Activated naive CD4-positive, alpha-beta T cell treated with anti-CD3 and anti-CD28 coated beads, Interleukin-2, amount 10 ng/mL, durations not matched to agents 7 days and 5 days (primary cell): ENCODE measurements at places on chromosomes 3 and 15.

DNA sequence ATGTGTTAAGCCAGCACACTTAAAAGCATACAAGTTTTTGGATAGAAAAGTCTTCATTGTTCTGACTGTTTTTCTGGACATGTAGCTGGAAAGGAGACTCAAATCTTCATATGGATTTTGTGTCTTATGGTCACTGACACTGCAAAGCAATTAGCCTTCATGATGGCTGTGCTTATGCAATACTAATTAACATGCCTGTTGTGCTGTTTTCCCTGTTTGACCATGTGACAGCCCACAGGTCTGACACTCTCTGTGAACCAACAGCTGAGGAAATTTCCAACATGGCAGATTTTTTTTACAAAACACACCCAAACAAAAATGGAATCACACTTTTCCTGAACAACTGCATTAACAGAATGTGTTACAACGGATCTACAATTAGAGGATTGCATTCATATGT lies 248.4 kb downstream of the ROBO2 start:
- no peak for DNase-seq
- H3K27me3 ChIP-seq, result no peaks in the 10 kb centered on the region
- no peak overlapping the region for H3K27ac ChIP-seq
- no peaks in the 10 kb centered on the region for H3K4me1 ChIP-seq
- no peak overlapping the region for H3K4me3 ChIP-seq
- H3K36me3 ChIP-seq, result no peaks in the 10 kb centered on the region

DNA sequence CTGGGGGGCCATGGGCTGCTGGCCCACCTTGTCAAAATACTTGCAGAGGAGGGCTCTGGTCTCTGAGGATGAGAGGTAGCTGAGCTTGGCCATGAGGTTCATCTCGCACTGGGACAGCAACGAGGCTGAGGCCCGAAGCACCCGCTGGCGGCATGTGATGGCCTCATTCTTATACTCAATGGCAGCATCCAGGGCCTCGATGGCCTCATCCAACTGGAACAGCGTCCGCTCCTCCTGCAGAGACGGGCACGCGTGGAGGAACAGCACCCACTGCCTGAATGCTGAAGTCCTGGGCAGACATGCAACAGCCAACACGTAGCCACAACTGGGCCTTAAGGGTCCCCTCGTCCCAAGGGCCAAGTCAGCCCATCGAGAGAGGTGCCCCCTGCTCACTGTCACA lies 25.0 kb downstream of the KIF7 start:
- no peaks in the 10 kb centered on the region for H3K27me3 ChIP-seq
- H3K4me1 ChIP-seq, result no peaks in the 10 kb centered on the region
- DNase-seq, result no peak
- no peak overlapping the region for H3K27ac ChIP-seq

- H3K27ac ChIP-seq, result no peak overlapping the region
- no peaks in the 10 kb centered on the region for H3K36me3 ChIP-seq
- peaks cover 4% of the 10 kb centered on the region for H3K4me1 ChIP-seq
- H3K4me3 ChIP-seq, result no peak overlapping the region
These were observed 1004.6 kb upstream of the NR2F2 start for GRCh38 chr15:95325763-95326404.

DNA sequence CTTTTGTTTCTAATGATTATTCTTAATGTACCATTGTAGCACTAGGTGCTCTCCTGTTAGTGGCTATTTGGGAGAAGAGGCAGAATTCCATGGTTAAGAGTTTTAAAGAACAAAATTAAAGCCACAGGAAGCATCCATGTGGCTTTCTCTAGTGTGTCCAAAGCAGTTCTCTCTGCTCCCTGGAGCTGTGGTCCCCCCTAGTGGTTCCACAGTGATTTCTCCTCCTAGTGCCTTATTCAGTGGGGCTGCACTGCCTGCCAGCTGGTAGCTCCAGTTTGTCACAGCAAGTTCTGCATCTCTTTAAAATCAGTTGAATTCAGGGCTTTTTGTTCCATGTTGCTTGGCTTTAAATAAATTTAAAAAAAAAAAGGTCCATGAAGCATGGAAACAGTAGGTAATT lies 39.6 kb upstream of the FAM98B start:
- no peak overlapping the region for H3K4me3 ChIP-seq
- no peaks in the 10 kb centered on the region for H3K4me1 ChIP-seq
- no peak overlapping the region for H3K27ac ChIP-seq
- DNase-seq, result peak; percentile 27
- H3K36me3 ChIP-seq, result no peaks in the 10 kb centered on the region

DNA sequence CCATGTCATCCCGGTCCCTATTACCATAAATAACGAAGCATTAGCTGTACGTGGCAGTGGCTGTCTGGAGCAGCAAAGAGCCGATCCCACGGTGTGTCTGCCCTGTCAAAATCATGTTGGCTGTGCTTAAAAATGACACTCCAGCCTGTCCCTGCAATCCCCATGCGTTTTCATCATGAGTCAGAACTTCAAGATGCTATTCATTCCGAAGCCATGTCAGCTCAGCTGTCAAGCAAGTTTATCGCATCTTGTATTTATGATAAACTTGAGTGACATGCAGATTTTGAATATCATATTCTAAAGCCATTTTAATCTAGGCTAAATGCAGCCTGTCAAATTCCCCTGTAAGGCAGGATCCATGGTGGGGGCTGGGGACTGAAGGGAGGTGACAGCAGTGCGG lies 152.4 kb downstream of the TJP1 start:
- no peak overlapping the region for H3K27ac ChIP-seq
- no peaks in the 10 kb centered on the region for H3K4me1 ChIP-seq
- peaks cover 31% of the 10 kb centered on the region for H3K27me3 ChIP-seq
- no peaks in the 10 kb centered on the region for H3K36me3 ChIP-seq
- DNase-seq, result no peak

DNA sequence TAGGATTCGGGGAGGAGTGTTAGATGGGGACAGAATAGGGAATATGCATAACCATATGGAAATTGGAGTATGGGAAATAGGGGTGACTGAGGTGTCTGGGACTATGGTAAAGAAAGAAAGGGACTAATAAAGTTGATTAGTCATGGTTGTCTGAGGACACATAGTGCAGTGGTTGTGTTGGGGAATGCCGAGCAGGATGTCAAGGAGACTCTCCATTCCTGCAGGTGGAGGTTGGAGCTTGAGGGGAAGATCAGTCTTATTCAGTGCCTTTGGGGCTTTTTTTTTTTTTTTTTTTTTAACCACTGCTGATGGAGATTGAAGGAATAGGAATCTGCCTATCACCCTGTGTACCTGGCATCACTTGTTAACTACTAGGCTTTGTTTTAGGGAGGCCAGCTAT lies 10.8 kb downstream of the NMD3 start:
- H3K4me1 ChIP-seq, result peaks cover 2% of the 10 kb centered on the region
- H3K27ac ChIP-seq, result no peak overlapping the region
- no peak for DNase-seq
- H3K36me3 ChIP-seq, result peaks cover 21% of the 10 kb centered on the region
- H3K27me3 ChIP-seq, result no peaks in the 10 kb centered on the region

DNA sequence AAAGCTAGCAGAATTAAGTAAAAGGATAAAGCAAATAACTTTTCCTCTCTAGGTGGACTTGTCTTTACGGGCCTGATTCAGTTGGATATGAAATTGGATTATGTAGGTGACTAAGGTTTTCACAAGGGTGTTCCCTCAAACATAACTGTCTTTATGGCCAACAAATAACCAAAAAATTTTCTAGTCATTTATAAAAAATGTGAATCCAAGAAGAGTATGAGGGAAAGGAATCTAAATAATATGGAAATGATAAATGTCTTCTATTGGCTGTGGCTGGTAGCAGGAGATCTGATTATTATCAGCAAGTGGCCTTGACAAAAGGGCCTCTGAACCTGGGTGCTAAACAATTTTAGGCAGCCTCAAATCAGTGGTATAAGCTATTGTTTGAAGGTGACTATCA lies 594.0 kb upstream of the UBE2E2 start:
- H3K36me3 ChIP-seq, result no peaks in the 10 kb centered on the region
- no peaks in the 10 kb centered on the region for H3K27me3 ChIP-seq
- H3K27ac ChIP-seq, result no peak overlapping the region

GRCh38 chr3:157132936-157133335 lies 27.0 kb downstream of the CCNL1 start:
- no peak for DNase-seq
- H3K4me1 ChIP-seq, result peaks cover 97% of the 10 kb centered on the region
- H3K4me3 ChIP-seq, result no peak overlapping the region
- no peaks in the 10 kb centered on the region for H3K27me3 ChIP-seq
- H3K27ac ChIP-seq, result peak overlapping the region; percentile 98
